NB4 (cell line): ENCODE measurements at places on chromosomes 11 and 22.

GRCh38 chr22:25382762-25383161 lies 163.3 kb downstream of the CRYBB2 start:
- DNase-seq = peak; percentile 18

- DNase-seq = no peak
These were observed 27.5 kb upstream of the SCARF2 start for GRCh38 chr22:20464912-20465758.

- no peak for DNase-seq
These were observed 739 bp upstream of the C1QTNF5 start for GRCh38 chr11:119341222-119342022.

GRCh38 chr11:16528639-16529038 lies 172.3 kb upstream of the SOX6 start:
- DNase-seq = no peak

GRCh38 chr11:91047882-91048281 lies 825.0 kb upstream of the CHORDC1 start:
- DNase-seq = no peak

- DNase-seq = peak; percentile 96
These were observed at the start of gene CDPF1 for GRCh38 chr22:46250035-46250782. TSS of gene CDPF1 (minus strand) at chr22:46250293. CDS start at chr22:46248284, 2,009 bp downstream.

DNA sequence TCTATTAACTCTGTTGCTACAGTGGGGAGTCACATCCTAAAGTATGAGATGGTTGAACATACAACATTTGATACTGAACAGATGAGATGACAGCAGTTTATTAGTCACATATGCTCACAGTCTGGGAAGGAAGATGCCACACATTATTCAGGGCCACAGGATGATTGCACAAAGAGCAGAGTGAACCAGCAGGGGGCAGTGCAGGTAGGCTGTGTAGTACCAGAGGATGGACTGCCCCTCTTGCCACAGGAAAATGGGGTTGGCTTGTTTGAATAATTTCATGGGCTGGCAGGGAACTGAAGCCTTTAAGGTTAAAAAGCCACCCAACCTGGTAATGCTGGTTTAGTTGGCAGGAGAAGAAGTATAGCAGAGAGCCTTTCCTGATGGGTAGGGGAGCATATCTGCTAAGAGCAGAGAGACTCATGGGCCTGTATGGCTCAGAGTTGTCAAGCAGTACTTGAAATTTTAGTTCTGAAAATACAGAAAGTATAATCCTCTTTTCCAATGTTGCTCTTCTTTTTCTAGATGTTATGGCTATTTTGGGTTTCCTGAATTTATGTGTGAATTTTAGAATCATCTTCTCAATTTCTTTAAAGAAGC lies 180.4 kb upstream of the B3GAT1 start:
- peak; percentile 68 for DNase-seq
